ENCODE measurements at places on chromosomes 2 and 18.

DNA sequence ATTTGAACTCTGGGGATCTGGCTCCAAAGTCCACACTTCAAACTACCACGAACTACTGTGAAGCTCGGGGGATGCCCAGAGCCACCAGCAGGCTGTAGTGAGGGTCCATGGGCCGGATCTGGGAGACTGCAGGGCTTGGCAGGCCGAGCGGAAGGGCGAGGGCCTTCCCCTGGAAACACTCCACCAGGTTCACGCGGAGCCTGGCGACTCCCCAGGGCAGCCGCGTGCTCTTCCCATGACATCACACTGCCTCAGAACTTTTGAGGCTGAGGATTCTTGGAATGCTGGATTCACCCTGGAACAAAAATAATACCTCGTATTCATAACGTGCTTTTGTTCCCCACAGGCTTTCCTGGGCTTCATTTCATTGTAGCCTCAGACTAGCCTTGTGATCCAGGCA is 201.0 kb downstream of the SMAD7 start:
- DNase-seq: no peak

GRCh38 chr2:232342635-232343565 is 35.7 kb upstream of the ALPP start:
- no peak for DNase-seq

GRCh38 chr2:210477496-210477895 is 937 bp upstream of the LANCL1 start:
- DNase-seq: no peak

DNA sequence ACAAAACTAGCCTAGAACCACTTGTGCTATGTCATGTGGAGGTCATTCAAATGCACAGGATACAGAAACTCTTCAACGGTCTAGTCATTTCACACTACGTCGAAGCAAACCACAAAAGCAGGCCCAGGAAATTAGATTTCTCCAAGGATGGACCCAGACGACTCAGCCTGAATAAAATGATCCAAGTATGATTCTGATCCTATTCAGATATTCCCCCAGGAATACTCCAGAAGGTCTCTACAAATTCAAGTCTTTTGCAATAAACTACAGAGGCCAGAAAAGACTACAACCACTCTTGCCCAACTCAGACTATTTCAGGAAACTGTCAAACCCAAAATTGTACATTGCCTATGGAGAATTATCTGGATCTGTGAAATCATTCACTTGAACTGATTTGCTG is 422.5 kb downstream of the METTL4 start:
- DNase-seq: no peak

DNA sequence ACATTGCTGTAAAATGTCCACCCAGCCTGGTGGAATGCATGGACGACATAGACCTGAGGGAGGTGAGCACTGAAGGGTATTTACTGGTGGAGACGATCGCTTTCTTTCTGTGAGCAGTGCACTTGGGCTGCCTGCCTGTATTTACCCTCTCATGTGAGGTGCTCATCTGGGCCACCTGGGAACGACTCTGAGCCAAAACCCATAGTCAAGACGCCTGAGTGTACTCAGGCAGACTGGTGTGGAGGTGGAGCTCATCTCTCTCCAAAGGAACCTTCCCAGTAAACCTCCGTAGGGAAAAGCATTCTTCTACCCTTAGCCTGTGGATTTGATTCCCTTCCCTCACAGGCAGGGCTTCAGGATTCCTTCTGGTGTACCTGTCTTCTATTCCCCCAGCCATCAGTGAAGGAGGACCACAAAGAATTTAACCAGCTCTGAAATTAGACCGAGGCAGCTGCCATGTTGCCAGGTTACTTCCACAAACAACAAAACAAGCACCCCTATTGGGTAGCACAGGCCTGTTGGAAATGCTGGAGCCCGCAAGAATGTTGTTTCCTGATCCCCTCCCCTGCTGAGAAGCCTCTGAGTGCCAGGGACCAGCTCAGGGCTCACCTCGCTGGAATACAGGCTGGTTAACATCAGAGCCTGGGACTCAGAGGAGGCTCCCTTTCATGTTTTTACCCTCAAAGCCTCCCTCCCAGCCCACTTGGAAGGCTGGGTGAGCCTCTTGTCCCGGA is 47.5 kb upstream of the TXNDC2 start:
- no peak for DNase-seq

DNA sequence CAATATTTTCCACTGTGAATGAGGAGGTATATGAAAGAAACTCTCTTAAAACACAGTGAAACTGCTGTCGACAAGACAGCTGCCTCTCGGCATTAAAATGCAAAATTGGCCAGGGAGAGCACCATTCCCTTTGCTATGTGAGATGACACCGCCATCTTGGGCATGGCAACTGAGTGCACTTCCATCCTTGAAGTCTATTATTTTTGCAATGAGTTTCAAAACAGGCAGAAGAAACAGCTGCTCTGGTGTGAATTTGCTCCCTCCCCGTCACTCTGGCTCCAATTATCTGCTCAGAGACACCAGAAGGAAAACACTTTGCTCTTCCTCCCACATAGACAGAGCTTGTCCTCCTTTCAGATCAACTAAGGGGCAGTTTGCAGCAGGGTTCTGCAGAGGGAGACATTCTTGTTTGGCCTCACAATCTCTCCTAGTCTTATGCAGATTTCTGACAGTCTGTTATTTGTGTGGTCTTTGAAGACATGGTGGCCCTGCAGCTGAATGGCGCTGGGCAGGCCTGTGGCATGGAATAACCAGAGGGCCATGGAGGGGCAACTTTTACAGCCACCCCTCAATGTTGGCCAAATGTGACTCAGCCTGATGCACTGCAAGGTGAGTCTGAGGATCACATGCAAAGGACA is 48.6 kb upstream of the SEC11C start:
- DNase-seq: no peak

DNA sequence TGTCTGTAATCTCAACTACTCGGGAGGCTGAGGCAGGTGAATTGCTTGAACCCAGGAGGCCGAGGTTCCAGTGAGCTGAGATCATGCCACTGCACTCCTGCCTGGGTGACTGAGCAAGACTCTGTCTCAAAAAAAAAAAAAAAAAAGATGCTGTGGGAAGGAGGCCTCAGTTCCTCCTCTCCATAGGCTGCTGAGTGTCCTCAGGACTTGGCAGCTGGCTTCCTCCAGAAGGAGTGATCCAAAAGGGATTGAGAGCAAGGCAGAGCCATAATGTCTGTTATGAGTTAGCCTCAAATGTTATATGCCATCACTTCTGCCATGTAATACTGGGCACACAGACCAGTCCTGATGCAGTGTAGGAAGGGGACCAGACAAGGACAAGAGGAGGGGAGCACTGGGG is 6.6 kb upstream of the NPC1 start:
- DNase-seq: no peak

- DNase-seq: no peak
Measured at GRCh38 chr2:106638043-106638442, 150.9 kb downstream of the CD8B2 start.

DNA sequence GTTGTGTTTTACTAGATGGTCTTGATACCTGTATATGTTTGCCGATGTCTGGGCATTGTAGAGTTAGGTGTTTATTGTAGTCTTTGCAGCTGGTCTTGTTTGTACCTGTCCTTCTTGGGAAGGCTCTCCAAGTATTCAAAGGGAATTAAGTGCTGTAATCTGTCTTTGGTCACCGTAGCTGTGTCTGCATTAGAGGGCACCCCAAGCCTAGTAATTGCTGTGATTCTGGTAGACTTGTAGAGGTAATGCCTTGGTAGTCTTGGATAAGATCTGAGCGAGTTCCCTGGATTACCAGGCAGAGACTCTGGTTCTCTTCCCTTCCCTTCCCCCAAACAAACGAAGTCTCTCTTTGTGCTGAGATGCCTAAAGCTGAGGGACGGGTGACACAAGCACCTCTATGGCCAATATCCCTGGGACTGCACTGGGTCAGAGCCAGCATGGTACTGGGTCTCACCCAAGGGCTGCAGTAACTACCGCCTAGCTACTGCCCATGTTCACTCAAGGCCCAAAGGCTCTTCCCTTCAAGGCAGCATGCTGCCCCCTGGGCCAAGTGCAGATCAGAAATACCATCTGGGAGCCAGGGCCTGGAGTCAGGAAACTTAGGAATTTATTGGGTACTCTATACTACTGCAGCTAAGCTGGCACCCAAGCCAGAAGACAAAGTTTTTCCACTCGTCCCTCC is 27.1 kb downstream of the STPG4 start:
- DNase-seq: no peak

- DNase-seq: no peak
Measured at GRCh38 chr2:85765081-85765731, 11.4 kb downstream of the ATOH8 start.

- DNase-seq: no peak
Measured at GRCh38 chr2:222669353-222669752, 2.1 kb upstream of the MOGAT1 start.

DNA sequence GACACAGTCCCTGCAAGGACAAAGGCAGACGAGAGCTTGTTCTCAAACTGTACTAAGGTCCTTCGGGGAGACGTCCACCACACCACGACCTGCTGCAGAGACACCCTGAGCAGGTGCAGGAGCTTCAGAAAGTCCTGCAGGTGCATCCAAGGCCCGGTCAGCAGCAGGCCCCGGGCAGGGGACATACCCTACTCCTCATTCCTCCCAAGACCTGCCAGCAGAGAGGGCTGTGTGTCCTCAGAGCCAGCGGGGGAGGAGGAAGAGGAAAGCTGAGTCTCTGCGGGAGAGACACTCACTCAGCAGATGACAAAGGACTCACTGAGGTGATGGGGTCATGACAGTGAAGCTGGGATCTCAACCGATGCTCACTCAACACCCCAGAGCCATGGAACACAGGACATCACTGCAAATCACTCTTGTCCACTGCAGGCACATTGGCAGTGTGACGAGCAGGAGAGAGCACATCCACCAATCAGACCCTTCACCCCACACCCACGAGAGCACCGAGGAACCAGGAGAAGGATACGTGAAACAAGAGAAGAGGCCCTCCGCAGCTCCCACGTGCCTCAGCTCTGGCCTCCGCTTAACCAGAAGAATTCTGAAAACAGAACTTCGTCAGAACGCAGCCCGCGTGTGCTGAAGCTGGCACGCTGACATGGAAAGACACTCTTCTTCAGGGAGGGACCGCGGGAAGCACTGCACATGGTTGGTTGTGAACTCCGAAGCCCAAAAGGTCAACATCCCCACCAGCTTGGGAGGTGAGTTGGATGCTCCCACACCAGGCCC is 9.3 kb downstream of the HDAC4 start:
- no peak for DNase-seq

DNA sequence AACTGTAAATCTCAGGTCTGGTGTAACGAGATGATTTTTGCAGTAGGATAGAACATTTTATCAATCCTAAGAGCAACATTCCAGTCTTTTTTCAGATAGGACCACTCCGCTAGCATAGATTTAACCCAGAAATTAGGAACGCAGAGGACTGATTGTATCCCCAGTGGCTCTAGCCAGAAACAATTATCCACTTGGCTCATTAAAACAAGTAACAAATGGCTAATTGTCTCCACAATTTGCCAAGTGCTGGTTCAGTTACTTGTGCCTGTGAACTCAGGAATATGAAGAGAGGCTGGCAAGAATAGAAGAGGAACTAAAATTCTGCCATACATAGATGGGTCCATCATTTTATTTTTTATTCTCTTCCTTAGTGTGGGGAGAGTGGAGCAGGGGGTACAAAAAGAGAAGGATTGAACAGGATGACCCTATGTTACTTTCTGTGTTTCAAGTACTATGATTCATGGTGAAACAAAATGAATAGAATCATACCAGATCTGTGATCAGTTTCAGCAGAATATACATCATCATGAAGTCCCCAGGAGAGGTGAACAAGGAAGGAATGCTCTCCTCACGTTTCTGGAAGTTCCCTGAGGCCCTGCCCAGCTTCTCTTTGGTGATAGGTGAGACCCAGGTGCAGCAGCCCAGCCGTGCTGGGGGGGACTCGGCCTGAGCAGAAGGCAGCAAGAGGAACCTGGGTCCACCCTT is 121.6 kb downstream of the ARL4C start:
- DNase-seq: no peak

DNA sequence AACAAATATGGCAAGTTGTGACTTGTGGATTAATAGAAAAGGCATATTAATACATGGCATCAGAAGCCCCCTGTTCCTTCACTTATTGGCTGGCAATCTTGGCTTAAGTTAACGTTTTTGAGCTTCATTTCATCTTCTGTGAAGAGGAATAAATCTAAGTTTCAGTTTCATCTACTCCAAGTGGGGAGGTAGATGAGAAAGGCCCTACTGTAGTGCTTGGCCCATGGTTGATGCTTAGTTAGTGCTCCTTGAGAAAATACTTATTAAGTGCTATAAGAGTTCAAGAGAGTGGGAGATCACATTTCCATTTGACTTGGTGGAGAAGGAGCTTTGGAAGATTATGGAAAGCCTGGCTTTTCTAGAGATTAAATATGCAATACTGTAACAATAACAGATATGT is 244.3 kb downstream of the BABAM2 start:
- DNase-seq: no peak

Data from stimulated activated CD4-positive, alpha-beta T cell treated with anti-CD3 and anti-CD28 coated beads, Interleukin-12 subunit alpha, Interleukin-12 subunit beta, amount 100 ng/mL, for 48 hours (primary cell).